Astrocyte (in vitro differentiated cells and primary cell): ENCODE measurements at places on chromosomes 2 and 18. TPM values are rescaled to one million over a fixed set of nuclear protein-coding genes. Genes with fewer than 3 reads are reported as not detected.

DNA sequence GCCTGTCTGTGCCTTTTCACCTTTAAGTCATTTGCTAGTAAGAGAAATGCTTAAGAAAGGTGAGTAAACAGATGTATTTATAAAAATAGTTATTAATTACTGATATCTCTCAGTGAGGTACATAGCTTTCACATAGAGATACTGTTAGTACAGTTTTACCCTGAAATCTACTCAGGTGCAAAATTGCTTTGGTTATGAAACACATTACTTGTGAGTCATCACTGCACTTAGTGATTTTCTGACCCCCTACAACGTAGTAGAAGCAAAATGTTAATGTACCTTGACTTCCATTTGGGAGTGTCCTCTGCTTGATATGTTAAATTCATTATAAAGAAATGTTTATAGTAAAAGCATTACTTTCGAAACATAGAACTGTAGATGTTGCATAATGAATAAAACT lies 6.5 kb downstream of the GLS start:
- no peak overlapping the region for H3K4me3 ChIP-seq
- H3K4me1 ChIP-seq: peaks cover 7% of the 10 kb centered on the region
- no peak overlapping the region for H3K27ac ChIP-seq

DNA sequence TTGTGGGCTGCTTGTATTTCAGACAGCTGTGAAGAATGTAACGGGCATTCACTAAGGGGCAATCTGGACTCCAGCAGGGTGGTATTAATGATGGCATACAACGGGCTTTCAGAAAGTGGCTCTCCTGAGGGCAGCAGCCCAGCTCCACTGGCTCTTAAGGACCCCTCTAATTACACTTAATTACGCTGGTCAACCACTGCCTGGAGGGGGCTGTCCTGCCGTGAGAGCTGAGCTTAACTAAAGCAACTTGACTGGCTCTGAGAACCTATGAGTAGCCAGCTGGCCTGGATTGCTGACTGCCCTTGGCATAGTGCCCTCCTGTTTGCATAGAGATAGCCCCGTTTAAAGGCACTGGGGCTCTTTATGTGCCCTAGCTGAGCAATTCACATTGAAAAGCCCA lies 3.8 kb downstream of the LIPG start:
- peaks cover 7% of the 10 kb centered on the region for H3K27me3 ChIP-seq
- DNase-seq: peak; percentile 59
- H3K4me3 ChIP-seq: no peak overlapping the region
- peaks cover 37% of the 10 kb centered on the region for H3K4me1 ChIP-seq
- no peak overlapping the region for H3K27ac ChIP-seq

DNA sequence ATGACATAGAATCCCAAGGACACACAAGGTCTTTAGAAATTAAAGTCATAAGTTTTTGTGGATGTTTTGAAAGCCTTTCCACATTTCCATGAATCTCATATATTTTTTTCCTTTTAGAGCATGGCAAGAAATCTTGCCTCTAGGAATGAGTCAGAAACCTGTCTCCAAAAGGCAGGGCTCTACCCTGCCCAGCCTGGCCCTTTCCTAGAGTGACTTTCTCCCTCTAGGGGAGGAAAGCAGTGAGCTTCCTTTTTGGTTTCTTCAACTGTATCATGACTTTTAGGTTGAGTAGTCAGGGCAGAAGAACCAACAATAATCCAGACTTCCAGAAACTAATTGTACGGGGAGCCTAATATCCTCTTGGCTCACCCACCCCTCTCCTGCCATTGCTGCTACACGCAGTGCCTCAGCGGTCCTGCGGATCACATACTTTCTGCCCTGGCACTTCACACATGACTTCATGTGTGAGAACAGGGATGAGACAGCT lies 300.3 kb downstream of the AGPS start:
- H3K4me3 ChIP-seq: no peak overlapping the region
- H3K4me1 ChIP-seq: no peaks in the 10 kb centered on the region
- no peaks in the 10 kb centered on the region for H3K27me3 ChIP-seq
- H3K27ac ChIP-seq: no peak overlapping the region
- H3K36me3 ChIP-seq: no peaks in the 10 kb centered on the region

- H3K36me3 ChIP-seq: no peaks in the 10 kb centered on the region
- no peak overlapping the region for H3K27ac ChIP-seq
Measured at GRCh38 chr2:133991606-133992168, 262.2 kb upstream of the MGAT5 start.

DNA sequence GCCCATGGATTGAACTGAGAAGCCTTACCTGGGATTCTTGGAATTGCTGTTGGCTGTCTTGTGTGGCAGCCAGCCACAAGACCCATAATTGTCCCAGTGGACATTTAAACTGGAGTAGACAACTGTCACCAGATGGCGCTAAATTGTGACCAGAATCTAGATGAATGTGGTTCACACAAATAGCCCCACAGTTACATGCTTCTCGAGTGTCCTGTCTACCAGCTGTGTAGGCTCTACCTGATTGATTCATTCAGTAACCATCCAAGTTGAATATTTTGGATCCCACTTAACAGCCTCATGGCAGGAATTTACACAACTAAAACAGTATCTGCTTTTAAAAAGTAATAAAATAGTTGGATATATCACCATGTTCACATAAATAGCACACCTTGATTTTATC lies 73.2 kb downstream of the MAP4K4 start:
- peaks cover 50% of the 10 kb centered on the region for H3K4me1 ChIP-seq
- H3K27me3 ChIP-seq: no peaks in the 10 kb centered on the region
- no peak overlapping the region for H3K27ac ChIP-seq
- H3K36me3 ChIP-seq: no peaks in the 10 kb centered on the region
- no peak overlapping the region for H3K4me3 ChIP-seq
- peak; percentile 54 for DNase-seq

GRCh38 chr2:157256626-157257025 lies 879 bp upstream of the GALNT5 start:
- DNase-seq: peak; percentile 29
- H3K27ac ChIP-seq: no peak overlapping the region
- H3K36me3 ChIP-seq: no peaks in the 10 kb centered on the region
- H3K4me3 ChIP-seq: no peak overlapping the region
- H3K27me3 ChIP-seq: no peaks in the 10 kb centered on the region
- peaks cover 37% of the 10 kb centered on the region for H3K4me1 ChIP-seq

DNA sequence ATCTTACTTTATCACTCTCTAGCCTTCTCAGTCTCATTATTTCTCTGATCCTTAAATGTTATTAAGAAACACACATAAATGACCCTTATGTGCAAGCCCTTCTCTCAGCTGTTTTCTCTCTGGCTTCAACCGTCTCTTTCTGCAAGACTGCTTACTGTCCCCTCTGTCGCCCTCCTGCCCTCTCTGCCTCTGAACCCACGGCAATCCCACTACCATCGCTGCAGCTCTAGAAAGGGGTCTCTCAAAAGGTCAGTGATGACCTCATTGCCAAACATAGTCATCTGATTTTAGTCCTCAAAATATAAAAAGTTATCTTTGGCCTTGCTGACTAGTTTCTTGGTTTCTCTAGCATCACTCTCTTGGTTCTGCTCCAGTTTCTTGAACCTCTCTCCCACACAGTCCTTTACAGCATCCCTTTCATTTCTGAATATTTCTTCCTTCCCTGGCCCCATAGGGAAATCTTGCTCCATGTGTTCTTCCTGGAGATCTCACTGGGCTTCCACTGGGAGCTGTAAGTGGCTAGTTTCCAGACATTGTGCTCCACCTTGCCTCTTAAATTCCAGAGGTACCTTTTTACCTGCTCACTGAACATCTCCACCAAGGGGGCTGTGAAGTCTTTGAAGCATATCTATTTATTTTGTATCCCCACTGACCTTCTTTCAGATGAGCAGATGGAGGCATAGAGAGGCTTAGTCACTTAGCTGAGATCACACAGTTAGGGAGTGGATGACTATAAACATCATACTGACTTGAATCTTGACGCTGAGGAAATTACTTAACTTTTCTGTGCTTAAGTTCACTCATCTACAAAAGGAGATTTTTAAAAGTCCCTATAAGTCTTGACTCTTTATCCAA lies 96.2 kb downstream of the PDE1A start:
- H3K4me3 ChIP-seq: no peak overlapping the region
- no peaks in the 10 kb centered on the region for H3K4me1 ChIP-seq
- H3K27ac ChIP-seq: no peak overlapping the region
- H3K27me3 ChIP-seq: no peaks in the 10 kb centered on the region
- peak; percentile 23 for DNase-seq

The RGPD3 gene
- 0.10 and 0.16 TPM in 2 replicates for total RNA-seq

The IL36RN gene
- total RNA-seq: 0.14 TPM in 1 of 2 replicates, not detected in the other

The SRBD1 gene
- total RNA-seq: 9.3 and 9.5 TPM in 2 replicates
